ENCODE measurements at places on chromosomes 1 and 21.

DNA sequence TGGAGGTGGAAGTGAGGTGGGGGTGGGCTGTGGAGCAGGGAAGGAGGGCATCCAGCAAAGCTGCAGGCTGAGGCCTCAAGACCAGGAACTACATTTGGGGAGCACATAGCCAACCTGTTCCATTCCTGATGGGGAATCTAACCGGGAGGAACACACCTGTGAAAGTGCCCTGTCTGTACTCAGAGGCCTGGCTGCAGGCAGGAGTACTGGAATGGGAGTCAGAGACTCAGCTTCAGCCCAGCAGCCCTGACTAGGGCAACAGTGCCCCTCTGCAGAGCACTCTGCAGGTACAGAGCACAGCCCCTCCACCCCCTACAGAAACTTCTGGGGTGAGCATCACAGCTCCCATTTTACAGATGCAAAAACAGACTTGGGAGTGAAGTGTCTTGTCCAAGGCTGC, 126.4 kb downstream of the DMRTB1 start:
- no peak for DNase-seq

GRCh38 chr1:7298749-7299151, 472.3 kb upstream of the VAMP3 start:
- no peak for DNase-seq

GRCh38 chr1:228376262-228376628, 30.4 kb downstream of the TRIM11 start:
- DNase-seq, result no peak

DNA sequence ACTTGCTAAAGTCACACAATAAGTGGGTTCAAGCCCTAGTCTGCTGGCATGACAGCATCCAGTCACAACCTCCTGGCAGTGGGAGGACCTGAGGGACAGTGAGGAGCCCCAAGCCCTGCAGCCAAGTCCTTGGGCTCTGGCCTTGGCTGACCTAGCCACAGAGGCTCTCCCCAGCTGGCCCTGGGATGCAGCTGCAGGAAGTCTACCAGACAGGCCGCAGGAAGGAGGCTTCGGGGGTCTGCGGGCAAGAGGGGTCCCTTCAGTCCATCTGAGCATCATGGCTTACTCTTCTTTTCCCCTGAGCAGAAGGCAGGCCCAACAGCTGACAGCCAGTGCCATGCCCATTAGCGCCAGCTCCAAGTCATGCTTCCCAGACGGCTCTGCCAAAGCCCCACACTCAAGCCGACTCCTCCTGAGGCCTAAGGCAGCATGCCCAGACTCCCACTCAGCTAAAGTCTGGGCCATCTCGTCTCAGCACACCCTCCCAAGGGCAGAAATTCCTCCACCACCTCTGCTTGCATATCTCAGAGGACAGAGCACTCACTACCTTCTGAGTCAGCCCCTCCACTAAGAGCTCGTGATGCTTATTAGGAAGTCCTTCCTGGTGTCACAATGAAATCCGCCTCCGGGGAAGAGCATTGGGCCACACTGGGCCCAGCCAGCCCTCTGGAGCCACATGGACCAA, 20.1 kb downstream of the SLC1A7 start:
- DNase-seq, result no peak

DNA sequence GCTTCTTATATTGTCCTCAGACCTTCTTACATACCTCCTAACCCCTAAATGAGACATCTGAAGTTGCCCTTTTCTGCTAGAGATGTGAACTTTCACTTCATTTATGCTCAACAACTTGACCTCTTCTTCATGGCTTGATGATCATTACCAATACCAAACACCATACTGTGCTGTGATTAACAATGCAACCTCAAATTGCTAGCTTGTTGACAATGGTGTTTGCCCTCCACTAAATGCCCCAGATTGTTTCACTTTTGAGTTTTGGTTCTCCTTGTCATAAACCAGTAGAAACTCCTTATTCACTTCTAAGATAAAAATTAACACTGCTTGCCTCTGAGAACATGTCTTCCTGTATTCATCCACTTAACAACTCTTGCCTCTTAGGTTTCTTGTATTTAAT, 5.6 kb downstream of the JAK1 start:
- DNase-seq, result no peak

DNA sequence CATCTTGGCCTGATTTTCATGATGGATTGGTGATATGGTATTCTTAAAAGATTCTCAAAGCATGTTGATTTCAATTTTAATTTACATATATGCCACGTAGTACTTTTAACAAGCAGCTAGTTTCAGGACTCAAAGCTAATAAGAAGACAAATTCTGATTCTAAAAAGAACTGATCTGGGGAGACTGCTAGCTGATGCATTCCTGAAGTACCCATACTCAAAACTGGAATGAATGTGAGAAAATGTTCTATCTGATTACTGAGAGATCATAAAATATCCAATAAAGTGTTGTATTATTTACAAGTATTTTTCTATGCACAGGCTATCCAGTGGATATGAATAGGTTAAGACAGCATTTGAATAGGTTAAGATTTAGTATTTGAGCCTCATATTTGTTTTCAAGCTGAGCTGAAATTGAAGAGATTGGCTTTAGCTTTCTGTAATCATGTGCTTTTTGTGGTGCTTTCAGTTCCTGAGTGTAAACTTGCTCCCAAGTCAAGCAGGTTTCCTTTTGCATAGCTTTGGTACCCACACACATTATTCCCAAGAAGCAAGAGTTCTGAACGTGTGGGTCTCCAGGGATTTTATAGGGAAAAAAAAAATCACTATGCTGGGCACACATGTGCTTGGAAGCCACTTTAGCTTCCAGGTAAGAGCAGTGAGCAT, 114.1 kb downstream of the VPS13D start:
- DNase-seq, result no peak

- DNase-seq, result no peak
Measured at GRCh38 chr1:213883618-213884017, 104.2 kb upstream of the PROX1 start.

- DNase-seq, result no peak
Measured at GRCh38 chr1:159468321-159468720, 28.8 kb downstream of the OR10J1 start.

GRCh38 chr1:237932816-237933215, 42.1 kb upstream of the ZP4 start:
- no peak for DNase-seq

DNA sequence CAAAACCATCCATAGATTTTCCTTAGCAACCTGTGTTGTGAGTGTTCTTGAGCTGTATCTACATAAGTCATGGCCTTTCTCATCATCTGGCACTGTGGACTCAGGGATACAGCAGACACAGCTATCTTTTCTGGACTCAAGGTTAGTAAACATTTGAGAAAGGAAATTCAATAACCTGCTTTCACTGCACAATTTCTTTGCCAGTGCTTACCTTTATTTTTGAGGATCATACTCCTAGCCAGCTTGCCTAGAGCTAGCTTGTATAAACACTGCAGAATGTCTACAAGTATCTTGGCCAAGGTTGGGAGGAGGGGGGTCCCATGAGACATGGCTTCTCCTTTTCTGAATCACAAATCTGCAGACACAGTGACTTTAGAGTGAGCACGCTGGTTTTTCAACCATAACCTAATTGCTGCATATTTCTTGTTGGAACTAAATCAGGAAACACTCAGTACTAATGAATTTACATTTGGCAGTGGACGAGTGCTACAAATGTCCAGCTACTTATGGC, 27.2 kb downstream of the ADAMTS5 start:
- no peak for DNase-seq

DNA sequence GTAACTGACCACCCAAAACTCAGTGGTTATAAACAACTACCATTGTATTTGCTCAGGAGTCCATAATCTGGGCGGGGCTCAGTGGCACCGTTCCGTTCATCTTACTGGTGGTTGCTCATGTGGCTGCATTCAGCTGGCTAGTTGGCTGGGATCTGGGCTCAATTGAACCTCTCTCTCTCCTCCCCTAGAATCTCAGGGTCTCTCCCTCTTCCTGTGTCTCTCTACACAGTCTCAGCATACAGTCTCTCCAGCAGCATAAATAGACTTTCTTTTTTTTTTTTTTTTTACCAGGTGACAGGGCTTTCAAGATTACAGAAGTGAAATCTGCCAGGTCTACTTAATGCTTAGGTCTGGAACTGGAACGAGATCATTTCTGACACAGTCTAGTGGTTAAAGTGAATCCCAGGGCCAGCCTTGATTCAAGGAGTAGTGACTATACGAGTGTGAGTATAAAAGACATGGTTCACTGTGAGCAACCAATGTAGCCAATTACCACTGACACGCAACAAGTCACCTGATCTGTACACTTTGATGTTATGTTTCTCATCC, 193.7 kb upstream of the ESRRG start:
- DNase-seq, result no peak

DNA sequence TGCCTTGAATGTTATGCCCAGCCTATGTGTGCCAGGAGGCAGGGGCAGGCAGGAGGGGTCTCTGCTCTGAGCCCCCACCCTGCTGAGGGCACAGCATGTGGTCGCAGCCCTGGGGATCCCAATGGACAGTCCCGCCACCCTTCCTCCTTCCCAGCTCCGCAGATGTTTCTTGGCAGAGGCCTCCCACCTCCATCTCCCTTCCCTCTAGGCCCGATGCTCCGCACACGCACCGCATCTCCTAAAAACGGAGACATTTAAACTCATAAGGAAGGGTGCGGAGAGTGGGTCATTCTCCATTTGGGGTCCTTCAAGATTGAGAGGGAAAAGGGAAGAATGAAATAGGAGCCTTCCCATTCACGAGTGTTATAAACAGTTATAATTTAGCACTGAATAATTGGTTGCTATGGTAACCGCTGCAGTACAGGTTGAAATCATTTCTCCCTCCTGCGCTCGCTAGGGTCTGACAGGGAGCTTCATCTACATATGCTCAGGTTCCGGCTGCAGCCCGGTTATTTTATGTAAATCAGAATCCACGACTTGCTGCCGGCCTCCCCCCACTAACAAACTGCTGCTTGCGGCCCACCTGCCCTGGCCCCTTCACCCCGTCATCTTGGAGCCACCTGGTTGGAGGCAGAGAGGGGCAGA, 16.0 kb downstream of the CHD5 start:
- DNase-seq, result no peak

- no peak for DNase-seq
Measured at GRCh38 chr1:211751438-211751837, 76.0 kb upstream of the NEK2 start.

- DNase-seq, result no peak
Measured at GRCh38 chr1:45512641-45513054, 9.0 kb downstream of the PRDX1 start.

- no peak for DNase-seq
Measured at GRCh38 chr1:228683428-228683827, 51.9 kb upstream of the RHOU start.

DNA sequence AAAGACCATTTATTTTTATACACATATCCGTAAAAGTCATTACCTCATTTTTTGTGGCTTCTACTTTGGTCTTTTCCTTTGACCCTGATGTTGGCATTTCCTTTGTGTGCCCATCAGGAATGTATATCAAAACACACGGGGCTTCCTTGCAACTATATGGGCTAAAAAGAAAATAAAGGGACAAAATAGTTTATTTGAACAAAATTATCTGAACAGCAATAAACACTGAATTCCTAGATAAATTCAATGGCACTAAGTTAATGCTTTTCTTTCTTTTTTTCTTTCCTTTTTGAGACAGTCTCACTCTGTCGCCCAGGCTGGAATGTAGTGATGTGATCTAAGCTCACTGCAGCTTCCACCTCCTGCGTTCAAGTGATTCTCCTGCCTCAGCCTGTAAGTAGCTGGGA, 45.2 kb downstream of the EPRS1 start:
- no peak for DNase-seq

GRCh38 chr1:199747984-199748383, 279.5 kb upstream of the NR5A2 start:
- DNase-seq, result no peak

- no peak for DNase-seq
Measured at GRCh38 chr21:16194788-16195537, 465.2 kb downstream of the USP25 start.

- DNase-seq, result no peak
Measured at GRCh38 chr1:196433000-196433399, 175.2 kb downstream of the KCNT2 start.

DNA sequence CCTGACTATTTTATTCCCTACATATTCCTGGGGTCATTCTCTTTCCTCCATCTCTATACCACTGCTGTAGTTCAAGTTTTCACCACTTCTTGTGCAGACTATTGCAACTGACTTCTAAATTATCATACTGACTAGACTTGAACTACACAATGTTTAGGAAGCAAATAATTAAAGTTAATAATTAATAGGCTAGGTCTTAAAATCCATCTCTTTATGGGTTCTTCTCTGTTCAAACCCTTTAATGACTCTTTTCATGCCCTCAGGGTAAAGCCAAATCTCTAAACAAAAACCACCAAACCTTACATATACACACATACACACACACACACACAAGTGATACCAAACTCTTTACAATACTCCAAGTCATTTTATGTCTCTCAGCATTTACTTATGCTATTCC, 22.3 kb upstream of the MOB3C start:
- DNase-seq, result no peak

All from cortex of kidney (tissue), 1 donor.